Right renal pelvis (tissue), 4 donors: ENCODE measurements at places on chromosomes 16 and 17. TPM values are rescaled to one million over a fixed set of nuclear protein-coding genes. Genes with fewer than 3 reads are reported as not detected.

Gene MRPS34
- 87.3 TPM for polyA plus RNA-seq

- DNase-seq: no peak
Observed at GRCh38 chr17:40993839-40994238, at the start of gene KRTAP3-3. TSS of gene KRTAP3-3 (minus strand) at chr17:40994164. CDS start at chr17:40994097, 67 bp downstream.

DNA sequence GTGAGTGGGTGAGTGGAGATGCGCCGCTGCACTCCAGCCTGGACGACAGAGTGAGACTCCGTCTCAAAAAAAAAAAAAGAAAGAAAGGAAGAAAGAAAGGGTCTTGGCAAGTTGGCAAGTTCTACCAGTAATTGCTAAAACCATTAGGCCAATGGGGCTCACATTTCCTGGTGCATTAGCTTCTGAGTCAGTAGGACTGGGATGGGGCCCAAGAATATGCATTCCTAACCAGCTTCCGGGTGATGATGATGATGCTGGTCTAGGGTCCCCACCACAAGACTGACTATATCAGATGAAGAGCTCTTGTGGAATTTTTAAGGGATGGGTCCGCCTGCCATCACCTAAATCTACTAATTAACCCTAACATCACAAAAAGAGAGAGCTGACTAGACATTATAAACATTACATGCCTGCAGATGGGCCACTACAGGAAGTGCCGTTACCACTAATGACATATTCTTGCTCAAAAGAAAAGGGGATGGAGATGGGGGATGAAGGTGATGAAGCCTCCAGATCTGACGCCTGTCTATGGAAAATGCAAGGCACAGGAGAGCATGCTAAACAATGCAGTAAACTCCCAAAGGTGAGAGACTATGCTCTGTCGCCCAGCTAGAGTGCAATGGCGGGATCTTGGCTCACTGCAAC lies 13.1 kb downstream of the MYH11 start:
- no peak for DNase-seq

- no peak for DNase-seq
Observed at GRCh38 chr17:60656499-60656898, 21.2 kb upstream of the BCAS3 start.

Gene NMRAL1
- polyA plus RNA-seq: 40.7 TPM

Gene GNG13
- polyA plus RNA-seq: 0.37 TPM

Gene SLC47A1
- polyA plus RNA-seq: 22.3 TPM

GRCh38 chr16:19168371-19169081 lies 486 bp downstream of the SYT17 start:
- DNase-seq: no peak

GRCh38 chr17:48011405-48012150 lies 26.0 kb downstream of the COPZ2 start:
- no peak for DNase-seq

DNA sequence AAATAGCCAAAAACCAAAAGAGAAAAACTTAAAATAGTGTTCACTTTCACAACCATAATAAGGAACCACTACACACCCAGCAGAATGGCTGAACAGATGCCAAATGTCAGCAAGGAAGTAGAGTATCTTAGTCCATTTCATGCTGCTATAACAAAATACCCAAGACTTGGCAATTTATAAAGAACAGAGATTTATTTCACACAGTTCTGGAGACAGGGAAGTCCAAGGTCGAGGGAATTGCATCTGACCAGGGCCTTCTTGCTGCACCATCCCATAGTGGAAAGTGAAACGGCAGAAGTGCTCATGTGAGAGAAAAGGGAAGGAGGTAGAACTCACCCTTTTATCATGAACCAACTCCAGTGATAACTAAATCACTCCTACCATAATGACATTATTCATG lies 33.8 kb upstream of the CCL22 start:
- no peak for DNase-seq
